ENCODE measurements at places on chromosomes 2 and 18.

GRCh38 chr2:25720575-25720974, 47.2 kb upstream of the DTNB start:
- H3K4me3 ChIP-seq: no peak overlapping the region
- H3K27me3 ChIP-seq: no peaks in the 10 kb centered on the region

DNA sequence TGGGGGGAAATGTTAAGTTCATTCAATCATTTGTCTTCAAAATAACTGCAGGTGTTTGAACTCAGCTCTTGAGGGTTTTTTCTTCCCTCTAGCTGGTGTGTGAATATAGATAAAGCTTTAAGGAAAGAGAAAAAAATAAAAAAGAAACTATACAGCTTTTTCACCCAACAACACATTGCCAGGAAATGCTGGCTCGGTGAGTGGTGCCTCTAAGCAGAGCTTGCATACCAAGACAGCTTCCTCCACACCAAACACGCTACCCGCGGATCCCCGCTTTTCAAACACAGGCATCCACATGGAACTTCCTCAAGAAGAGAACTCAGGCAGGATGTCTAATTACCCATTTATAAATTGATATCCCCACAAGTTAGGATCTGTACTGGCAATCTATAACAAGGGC, 69.8 kb upstream of the TANK start:
- DNase-seq: no peak
- H3K36me3 ChIP-seq: no peaks in the 10 kb centered on the region
- no peaks in the 10 kb centered on the region for H3K27me3 ChIP-seq
- no peaks in the 10 kb centered on the region for H3K4me1 ChIP-seq

DNA sequence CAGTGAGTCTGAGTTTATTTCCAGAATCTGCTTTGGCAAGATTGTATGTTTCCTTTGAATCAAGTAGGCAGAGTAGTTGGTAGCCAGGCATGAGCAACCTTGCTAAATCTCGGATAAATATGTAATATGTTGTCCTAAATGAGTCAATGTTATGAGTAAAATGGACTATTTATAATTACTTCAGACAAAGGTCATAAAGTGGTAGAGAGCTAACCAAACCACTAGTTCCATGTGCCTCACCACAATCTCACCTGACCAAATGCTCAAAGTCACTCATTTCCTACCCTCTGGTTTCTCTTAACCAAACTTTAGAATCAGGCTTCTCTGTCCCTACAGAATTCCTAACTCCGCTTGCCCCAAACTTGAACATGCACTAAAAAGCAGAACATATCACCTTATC, 261.2 kb upstream of the FSIP2 start:
- no peak overlapping the region for H3K4me3 ChIP-seq
- no peaks in the 10 kb centered on the region for H3K27me3 ChIP-seq
- no peak for DNase-seq
- H3K27ac ChIP-seq: no peak overlapping the region

GRCh38 chr18:40607542-40608148, 1347.4 kb upstream of the PIK3C3 start:
- no peak overlapping the region for H3K27ac ChIP-seq
- DNase-seq: no peak
- H3K36me3 ChIP-seq: no peaks in the 10 kb centered on the region
- H3K4me3 ChIP-seq: no peak overlapping the region
- H3K27me3 ChIP-seq: no peaks in the 10 kb centered on the region
- H3K4me1 ChIP-seq: no peaks in the 10 kb centered on the region

DNA sequence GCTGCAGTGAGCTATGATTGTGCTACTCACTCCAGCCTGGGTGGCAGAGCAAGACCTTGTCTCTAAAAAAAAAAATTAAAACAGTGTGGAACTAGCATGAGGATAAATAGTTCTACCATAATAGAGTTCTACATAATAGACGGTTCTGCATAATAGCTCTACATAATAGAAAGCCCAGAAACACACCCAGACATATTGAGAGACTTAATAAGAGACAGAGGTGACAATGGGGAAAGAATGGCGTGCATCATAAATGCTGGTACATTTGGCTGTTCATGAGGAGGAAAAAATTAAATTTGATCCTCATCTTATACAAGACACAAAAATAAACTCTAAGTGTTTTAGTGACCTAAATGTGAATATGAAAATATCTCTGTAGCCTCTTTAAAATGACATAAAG, 58.5 kb downstream of the PTRHD1 start:
- DNase-seq: no peak
- H3K4me1 ChIP-seq: no peaks in the 10 kb centered on the region
- H3K4me3 ChIP-seq: no peak overlapping the region
- no peaks in the 10 kb centered on the region for H3K36me3 ChIP-seq

DNA sequence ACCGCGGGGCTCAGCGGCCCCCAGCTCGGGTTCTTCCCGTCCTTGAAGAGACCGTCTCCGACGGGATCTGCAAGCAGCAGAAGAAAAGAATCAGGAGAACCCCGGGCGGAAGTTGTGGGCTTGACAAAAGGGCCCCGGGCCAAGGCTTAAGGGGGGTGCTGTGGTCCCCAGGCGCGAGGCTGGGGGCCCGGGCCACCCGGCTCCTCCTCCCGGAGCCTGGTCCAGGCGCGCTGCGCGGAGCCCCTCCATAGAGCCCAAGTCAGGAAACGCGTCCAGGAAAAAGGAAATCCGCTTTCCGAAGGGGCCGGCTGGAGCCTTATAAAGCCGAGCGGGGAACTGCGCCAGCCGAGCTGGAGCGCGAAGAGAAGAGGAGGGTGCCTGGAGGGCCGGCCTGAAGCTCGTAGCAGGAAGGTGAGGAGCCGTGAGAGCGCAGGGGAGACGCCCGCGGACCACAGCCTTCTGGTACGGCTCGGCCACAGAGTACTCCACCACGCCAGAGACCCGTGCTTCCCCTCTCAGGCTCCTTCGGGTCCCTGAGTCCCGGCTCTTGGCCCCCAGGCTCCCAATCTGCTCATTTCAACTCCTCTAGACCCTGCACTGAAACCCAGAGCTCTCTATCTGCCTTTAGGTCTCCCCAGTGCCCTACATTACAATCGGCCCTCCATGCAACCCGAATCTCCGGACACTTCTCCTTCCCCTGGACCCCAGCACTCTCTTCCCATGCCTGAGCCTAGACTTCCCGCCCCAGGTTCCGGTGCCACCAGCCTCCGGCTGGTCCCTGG, 554 bp downstream of the FEV start:
- no peak overlapping the region for H3K4me3 ChIP-seq
- H3K27me3 ChIP-seq: peaks cover 97% of the 10 kb centered on the region
- DNase-seq: no peak
- no peaks in the 10 kb centered on the region for H3K36me3 ChIP-seq

GRCh38 chr2:86075886-86076285, 29.8 kb downstream of the POLR1A start:
- no peak for DNase-seq
- no peak overlapping the region for H3K27ac ChIP-seq
- no peaks in the 10 kb centered on the region for H3K27me3 ChIP-seq
- H3K4me3 ChIP-seq: no peak overlapping the region
- no peaks in the 10 kb centered on the region for H3K4me1 ChIP-seq
- H3K36me3 ChIP-seq: no peaks in the 10 kb centered on the region

All from breast epithelium (tissue), 4 donors.